Heart right ventricle (tissue), 16 donors: ENCODE measurements at places on chromosomes 4 and X. TPM values are rescaled to one million over a fixed set of nuclear protein-coding genes. Genes with fewer than 3 reads are reported as not detected.
A peak's percentile ranks its signal among the peaks of the same experiment; 100 is the strongest.

CACNA1F gene
- total RNA-seq: 0.30 TPM

DCHS2 gene
- not detected for total RNA-seq

RNF212 gene
- total RNA-seq: not detected

ABCG2 gene
- total RNA-seq: 3.2 TPM

GRCh38 chr4:98242063-98242462 lies 19.1 kb upstream of the RAP1GDS1 start:
- no peaks in the 10 kb centered on the region for H3K36me3 ChIP-seq
- no peaks in the 10 kb centered on the region for H3K4me1 ChIP-seq
- H3K27ac ChIP-seq: no peak overlapping the region
- no peak overlapping the region for H3K4me3 ChIP-seq
- H3K27me3 ChIP-seq: no peaks in the 10 kb centered on the region

- H3K27ac ChIP-seq: no peak overlapping the region
- H3K36me3 ChIP-seq: no peaks in the 10 kb centered on the region
- DNase-seq: no peak
- H3K4me3 ChIP-seq: no peak overlapping the region
- H3K27me3 ChIP-seq: no peaks in the 10 kb centered on the region
- peaks cover 8% of the 10 kb centered on the region for H3K4me1 ChIP-seq
Observed at GRCh38 chr4:126958482-126958881, 674.3 kb upstream of the INTU start.

DNA sequence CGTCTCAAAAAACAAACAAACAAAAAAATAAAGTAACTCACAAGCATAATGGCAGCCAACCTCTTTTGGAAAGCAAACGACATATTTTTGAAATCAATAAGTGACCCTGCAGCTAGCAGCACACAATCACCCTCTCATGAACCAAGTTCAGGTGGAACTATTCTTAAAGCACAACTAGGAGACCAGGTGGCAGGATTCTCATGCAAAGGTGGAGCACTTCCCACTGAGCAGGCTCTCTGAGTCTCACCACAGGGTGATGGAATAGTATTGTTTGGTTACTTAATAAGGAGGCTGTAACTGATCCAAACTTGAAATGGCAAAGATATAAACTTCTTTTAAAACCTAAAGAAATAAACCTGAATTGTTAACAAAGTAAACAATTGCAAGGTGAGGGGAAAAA lies 1293.1 kb downstream of the PCDH19 start:
- no peaks in the 10 kb centered on the region for H3K4me1 ChIP-seq
- H3K4me3 ChIP-seq: no peak overlapping the region
- H3K27me3 ChIP-seq: no peaks in the 10 kb centered on the region
- no peak overlapping the region for H3K27ac ChIP-seq
- no peaks in the 10 kb centered on the region for H3K36me3 ChIP-seq
- no peak for DNase-seq

DNA sequence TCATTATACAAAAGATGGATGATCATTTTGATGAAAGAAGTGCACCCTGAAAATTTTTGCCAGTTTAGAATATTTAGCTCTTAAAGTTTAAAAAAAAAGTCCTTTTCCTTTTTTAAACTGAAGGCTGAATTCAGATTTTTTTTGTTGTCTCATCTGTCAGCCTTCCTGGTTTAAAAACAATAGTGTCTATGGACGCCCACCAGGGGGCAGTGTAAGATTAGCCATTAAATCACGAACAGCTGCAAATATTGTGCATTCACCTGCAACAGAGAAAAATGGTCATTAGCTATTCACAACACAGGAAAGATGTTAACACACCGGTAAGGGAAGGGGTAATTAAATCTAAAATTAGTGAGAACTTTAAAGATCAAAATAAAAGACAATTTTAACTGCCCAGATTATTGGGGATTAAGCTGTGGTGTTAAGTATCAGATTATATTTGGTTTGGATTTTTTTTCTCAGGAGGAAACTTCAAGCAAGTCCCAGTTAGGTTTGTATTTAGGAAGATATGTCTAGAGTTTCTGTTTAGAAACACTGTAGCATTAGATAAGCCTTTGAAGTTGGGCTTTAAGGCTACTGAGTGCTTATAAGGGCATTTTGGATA lies 4.4 kb upstream of the CXorf38 start:
- peaks cover 8% of the 10 kb centered on the region for H3K4me1 ChIP-seq
- DNase-seq: peak; percentile 15
- peaks cover 4% of the 10 kb centered on the region for H3K36me3 ChIP-seq
- no peaks in the 10 kb centered on the region for H3K27me3 ChIP-seq
- H3K4me3 ChIP-seq: no peak overlapping the region

- H3K4me1 ChIP-seq: peaks cover 29% of the 10 kb centered on the region
- peak overlapping the region; percentile 44 for H3K27ac ChIP-seq
- H3K4me3 ChIP-seq: peak overlapping the region; percentile 78
Observed at GRCh38 chrX:56564921-56565840, 1.8 kb downstream of the UBQLN2 start.

- H3K27ac ChIP-seq: no peak overlapping the region
- no peak overlapping the region for H3K4me3 ChIP-seq
- no peaks in the 10 kb centered on the region for H3K4me1 ChIP-seq
- no peaks in the 10 kb centered on the region for H3K27me3 ChIP-seq
- no peak for DNase-seq
Observed at GRCh38 chr4:8517946-8518345, 62.2 kb upstream of the GPR78 start.

DNA sequence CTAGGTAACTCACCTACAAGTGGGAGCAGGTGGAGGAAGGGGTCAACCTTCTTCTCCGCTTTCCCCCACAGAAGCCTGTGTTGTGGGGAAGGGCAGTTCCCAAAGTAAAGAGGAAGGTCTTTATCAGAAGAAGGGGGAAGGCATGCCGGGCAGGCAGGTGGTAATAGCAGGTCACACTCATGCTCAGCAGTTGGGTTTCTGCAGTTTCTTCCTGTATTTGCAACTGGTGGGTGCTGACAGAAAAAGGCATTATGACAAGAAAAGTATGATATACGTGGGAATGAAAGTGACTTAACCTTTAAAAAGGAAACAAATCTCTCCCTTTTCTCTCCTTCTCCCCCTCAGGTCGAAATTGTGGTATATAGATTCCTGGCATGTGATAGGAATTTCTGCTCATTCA lies 3.7 kb downstream of the MTMR1 start:
- H3K4me3 ChIP-seq: no peak overlapping the region
- no peaks in the 10 kb centered on the region for H3K27me3 ChIP-seq
- H3K27ac ChIP-seq: peak overlapping the region; percentile 44
- no peaks in the 10 kb centered on the region for H3K36me3 ChIP-seq
- H3K4me1 ChIP-seq: no peaks in the 10 kb centered on the region

DNA sequence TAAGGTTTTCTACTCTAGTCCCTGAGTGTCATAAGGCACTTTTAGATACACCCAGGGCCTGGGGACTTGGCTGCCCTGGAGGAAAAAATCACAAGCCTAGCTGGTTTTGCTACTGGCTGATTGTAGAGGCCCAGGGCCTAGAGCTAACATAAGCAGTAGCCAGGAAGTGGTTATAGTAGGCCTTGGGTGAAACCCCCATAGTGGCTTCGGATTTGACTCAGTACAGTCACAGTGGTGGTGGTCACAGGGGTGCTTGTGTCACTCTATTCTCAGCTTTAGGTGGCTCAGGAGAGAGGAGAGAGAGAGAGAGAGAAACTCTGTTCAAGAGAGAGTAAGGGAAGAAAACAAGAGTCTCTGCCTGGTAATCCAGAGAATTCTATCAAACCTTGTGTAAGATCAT lies 194.5 kb upstream of the EDA2R start:
- H3K36me3 ChIP-seq: no peaks in the 10 kb centered on the region
- H3K4me1 ChIP-seq: no peaks in the 10 kb centered on the region
- H3K27ac ChIP-seq: no peak overlapping the region
- no peak for DNase-seq
